Activated naive CD4-positive, alpha-beta T cell treated with Interleukin-2 at 50 U/mL for 16 hours (primary cell): ENCODE measurements at places on chromosomes 6 and 20.
A peak's percentile ranks its signal among the peaks of the same experiment; 100 is the strongest.

DNA sequence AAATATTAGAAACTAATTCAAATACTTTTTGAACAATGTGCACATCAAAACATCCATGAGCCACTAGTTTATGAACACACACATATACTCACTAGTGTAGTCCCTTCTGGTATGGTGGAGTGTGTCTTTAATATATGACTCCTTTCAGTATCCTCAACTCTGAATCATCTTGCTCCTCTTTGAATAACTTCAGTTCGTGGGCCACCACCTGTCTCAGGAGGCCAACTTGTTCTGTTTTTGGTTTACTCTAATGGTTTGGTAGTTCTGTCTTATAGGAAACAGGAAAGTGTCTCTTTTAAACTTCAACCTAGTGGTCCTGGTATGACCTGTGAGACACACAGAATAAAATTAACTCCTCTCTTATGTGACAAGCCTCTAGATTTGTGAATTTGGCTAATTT, 55.6 kb downstream of the ZNF292 start:
- DNase-seq: peak; percentile 44

- no peak for DNase-seq
These were observed 72.6 kb downstream of the ERMARD start for GRCh38 chr6:169824021-169824420.

DNA sequence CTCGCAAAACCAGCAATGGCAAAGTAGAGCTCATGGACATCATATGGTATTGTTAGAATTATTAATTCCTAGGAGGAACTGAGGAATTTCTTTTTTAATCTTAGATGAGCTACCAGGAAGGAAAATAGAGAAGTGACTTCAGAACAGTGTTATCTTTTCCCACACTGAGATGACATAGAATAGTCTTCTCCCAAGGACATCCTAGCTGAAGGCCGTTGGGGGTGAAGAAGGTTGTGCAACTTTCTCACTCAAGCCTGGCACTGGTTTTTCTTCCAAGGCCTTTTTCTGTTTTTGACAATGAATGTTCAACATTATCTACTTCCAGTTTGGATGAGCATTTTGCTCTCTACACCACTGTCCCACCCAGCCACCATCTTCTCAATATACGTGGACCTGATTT, 35.8 kb upstream of the MAS1 start:
- no peak for DNase-seq

- DNase-seq: no peak
These were observed 715.6 kb upstream of the ID4 start for GRCh38 chr6:19121521-19121920.

GRCh38 chr6:21508753-21509152, 84.8 kb upstream of the SOX4 start:
- no peak for DNase-seq

DNA sequence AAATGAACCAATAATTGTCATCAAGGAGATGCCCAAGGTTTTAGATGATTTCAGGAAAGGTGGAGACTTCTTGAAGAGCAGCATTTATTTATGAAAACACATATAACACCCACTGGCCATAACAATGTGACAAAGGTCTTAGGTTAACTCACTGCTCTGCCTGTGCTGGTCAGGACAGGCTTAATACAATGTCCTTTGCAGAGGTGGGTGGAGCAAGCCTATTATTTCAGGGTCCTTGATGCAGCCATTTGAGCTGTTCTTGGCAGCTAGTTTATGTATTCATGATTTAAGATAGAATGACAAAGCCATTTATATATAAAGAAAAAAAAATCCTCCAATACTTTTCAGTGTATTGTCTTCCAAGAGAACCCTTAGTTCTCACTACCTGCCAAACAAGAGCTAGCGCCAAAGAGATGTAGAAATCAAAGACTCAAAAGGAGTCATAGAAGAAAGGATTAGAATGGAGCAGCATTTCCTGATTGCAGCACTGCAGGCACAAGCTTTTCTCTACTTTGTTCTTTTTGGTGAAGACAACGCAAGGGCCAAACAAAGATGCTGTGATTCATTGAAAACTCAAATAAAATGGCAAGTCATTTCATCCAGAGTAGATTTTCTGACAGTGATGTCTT, 124.3 kb upstream of the TSHZ2 start:
- DNase-seq: no peak

- DNase-seq: no peak
These were observed 155.5 kb downstream of the CFAP61 start for GRCh38 chr20:20207872-20208271.
